ENCODE measurements at places on chromosomes 6 and 20.

GRCh38 chr20:49245921-49246740 is 26.9 kb downstream of the DDX27 start:
- peak; percentile 31 for DNase-seq
- H3K36me3 ChIP-seq: peaks cover 59% of the 10 kb centered on the region
- peaks cover 14% of the 10 kb centered on the region for H3K4me1 ChIP-seq

DNA sequence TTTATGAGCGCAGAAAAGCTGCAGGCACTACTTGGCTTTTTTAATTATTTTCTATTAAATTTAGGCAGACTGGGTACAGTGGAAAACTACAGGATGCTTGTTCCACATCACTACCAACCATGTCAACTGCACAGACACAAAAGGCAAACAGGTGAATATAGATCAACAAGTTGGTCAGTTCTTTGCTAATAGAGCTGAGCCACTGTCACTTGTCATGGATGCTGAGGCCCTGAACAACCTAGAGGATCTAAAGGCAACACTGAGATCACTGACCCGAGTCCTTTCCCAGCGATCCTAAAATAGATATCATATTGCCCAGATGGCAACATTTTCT is 34.5 kb upstream of the FAM83C start:
- H3K4me3 ChIP-seq: no peak overlapping the region
- peaks cover 2% of the 10 kb centered on the region for H3K36me3 ChIP-seq
- no peak overlapping the region for H3K27ac ChIP-seq
- peaks cover 10% of the 10 kb centered on the region for H3K4me1 ChIP-seq
- DNase-seq: no peak

DNA sequence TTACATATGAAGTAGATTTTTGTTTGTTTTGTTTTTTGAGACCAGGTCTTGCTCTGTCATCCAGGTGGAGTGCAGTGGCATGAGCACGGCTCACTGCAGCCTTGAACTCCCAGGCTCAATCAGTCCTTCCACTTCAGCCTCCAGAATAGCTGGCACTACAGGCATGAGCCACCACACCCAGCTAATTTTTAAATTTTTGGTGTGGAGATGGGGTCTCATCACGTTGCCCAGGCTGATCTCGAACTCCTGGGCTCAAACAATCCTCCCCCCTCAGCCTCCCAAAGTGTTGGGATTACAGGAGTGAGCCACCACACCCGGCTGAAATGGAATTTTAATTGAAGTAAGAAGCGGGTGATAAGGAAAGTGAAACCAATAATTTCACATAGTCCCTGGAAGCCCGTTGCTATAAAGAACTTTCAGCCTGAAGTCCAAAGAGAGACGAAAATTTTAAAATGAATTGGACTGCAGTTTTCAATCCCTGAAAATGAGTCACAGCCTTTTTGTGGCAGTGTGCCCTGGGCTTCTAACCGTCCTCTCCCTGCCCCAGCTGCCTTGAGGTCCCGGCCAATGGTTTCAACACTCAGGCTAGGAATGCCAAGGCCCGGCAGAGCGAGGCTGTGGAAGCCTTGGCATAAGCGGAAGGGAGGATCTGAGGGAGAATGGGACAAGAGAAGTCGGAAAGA is 757 bp downstream of the RAET1E start:
- H3K4me3 ChIP-seq: no peak overlapping the region
- no peaks in the 10 kb centered on the region for H3K36me3 ChIP-seq
- no peak overlapping the region for H3K27ac ChIP-seq
- peaks cover 21% of the 10 kb centered on the region for H3K27me3 ChIP-seq

- no peaks in the 10 kb centered on the region for H3K36me3 ChIP-seq
- H3K4me1 ChIP-seq: peaks cover 4% of the 10 kb centered on the region
- no peak overlapping the region for H3K27ac ChIP-seq
- H3K4me3 ChIP-seq: no peak overlapping the region
- no peaks in the 10 kb centered on the region for H3K27me3 ChIP-seq
- no peak for DNase-seq
Measured at GRCh38 chr20:38127920-38128528, 37.0 kb downstream of the TGM2 start.

DNA sequence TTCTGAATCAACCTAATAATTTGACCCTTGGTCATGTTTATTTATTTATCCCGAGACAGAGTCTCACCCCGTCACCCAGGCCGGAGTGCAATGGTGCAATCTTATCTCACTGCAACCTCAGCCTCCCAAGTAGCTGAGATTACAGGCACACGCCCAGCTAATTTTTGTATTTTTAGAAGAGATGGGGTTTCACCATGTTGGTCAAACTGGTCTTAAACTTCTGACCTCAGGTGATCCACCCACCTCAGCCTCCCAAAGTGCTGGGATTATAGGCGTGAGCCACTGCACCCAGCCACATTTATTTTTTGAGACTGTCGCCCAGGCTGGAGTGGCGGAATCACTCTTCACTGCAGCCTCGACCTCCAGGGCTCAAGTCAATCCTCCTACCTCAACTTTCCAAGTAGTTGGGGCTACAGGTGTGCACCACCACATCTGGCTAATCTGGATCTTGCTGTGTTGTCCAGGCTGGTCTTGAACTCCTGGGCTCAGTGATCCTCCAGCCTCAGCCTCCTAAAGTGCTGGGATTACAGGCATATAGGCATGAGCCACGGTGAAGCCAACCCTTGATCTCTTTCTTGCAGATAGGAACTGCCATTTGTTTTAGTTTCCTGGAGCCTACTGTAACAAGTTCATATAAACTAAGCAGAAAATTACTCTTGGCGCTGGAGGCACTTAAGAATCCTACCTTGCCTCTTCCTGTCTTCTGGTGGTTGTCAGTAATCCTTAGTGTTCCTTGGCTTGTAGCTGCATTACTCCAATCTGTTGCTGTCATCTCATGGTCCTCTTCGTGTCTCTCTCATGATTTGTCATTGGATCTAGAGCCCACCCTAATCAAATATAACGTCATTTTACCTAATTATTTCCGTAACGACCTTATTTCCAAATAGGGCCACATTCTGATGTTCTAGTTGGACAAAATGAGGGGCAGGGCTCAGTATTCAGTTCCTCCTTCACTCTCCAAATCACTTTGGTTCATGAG is 2.3 kb downstream of the RPS18 start:
- peak overlapping the region; percentile 95 for H3K4me3 ChIP-seq
- H3K27ac ChIP-seq: peak overlapping the region; percentile 77
- peaks cover 73% of the 10 kb centered on the region for H3K4me1 ChIP-seq
- H3K36me3 ChIP-seq: peaks cover 55% of the 10 kb centered on the region
- no peak for DNase-seq
- no peaks in the 10 kb centered on the region for H3K27me3 ChIP-seq

GRCh38 chr6:93962566-93962965 is 543.2 kb upstream of the EPHA7 start:
- H3K36me3 ChIP-seq: no peaks in the 10 kb centered on the region
- no peak overlapping the region for H3K4me3 ChIP-seq
- DNase-seq: no peak
- no peak overlapping the region for H3K27ac ChIP-seq

GRCh38 chr6:91213229-91213901 is 626.5 kb upstream of the MAP3K7 start:
- no peak for DNase-seq
- H3K27ac ChIP-seq: no peak overlapping the region
- no peaks in the 10 kb centered on the region for H3K36me3 ChIP-seq
- no peak overlapping the region for H3K4me3 ChIP-seq

DNA sequence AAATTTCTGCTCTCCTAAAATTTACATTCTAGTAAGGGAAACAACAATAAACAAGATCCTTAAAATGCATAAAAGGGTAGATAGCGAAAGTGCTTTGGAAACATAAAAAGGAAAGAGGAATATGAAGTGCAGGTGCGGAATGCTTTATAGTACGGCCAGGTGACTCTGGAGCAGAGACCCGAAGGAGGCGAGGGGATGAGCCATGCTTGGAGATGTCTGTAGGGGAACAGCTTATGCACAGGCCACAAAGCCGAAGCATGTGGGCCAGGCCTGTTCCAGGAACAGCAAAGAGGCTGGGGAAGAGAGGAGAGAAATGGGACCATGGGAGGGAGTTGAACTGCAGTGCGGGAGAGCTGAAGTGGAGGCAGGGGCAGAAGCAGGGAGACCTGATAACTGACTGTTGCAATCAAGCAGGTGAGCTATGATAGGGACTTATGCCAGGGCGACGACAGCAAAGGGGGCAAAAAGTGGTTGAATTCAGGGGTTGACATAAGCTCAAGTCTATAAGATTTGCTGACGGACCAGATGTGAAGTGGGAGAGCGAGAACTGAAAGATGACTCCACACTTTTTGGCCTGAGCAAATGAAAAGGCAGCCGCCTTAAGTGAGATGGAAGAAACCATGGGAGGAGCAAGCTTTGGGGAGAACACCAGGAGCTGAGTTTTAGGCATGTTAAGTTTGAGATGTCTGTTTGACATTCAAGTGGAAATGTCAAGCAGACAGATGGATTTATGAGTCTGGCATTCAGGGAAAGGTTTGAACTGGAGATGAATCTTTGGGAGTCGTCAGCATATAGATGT is 83.1 kb downstream of the CNBD2 start:
- no peak for DNase-seq
- peaks cover 16% of the 10 kb centered on the region for H3K27me3 ChIP-seq
- peaks cover 25% of the 10 kb centered on the region for H3K36me3 ChIP-seq
- peak overlapping the region; percentile 95 for H3K27ac ChIP-seq

Measured in activated CD4-positive, alpha-beta T cell treated with anti-CD3 and anti-CD28 coated beads, Interleukin-2, amount 10 ng/mL, durations not matched to agents 7 days and 5 days (primary cell).